ENCODE measurements at places on chromosomes 1 and 21.

DNA sequence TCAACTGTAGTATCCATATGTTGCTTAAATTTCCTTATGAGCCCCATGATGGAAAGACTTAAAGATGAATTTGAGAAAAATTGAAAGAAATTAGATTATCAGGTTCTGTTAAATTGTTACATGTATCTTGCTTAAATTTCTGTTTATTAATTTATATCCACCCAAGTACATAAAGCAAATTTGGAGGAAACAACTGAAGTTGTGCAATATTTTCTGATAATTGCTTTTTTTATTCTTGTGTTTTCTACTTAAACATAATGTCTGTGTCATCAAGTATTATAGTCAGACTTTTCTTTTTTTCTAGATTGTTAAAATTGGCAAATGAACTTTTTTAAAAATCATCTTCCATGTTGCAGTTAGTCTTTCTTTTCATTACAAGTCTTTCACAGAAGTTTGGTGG is 36.8 kb downstream of the RNF11 start:
- H3K36me3 ChIP-seq, result peaks cover 60% of the 10 kb centered on the region
- H3K4me1 ChIP-seq, result peaks cover 4% of the 10 kb centered on the region
- DNase-seq, result no peak
- H3K4me3 ChIP-seq, result no peak overlapping the region
- no peaks in the 10 kb centered on the region for H3K27me3 ChIP-seq

- no peaks in the 10 kb centered on the region for H3K27me3 ChIP-seq
- H3K4me3 ChIP-seq, result no peak overlapping the region
- no peak for DNase-seq
- no peaks in the 10 kb centered on the region for H3K36me3 ChIP-seq
Measured at GRCh38 chr1:185880779-185881333, 146.7 kb downstream of the HMCN1 start.

- no peak overlapping the region for H3K4me3 ChIP-seq
- no peak for DNase-seq
- peaks cover 25% of the 10 kb centered on the region for H3K27me3 ChIP-seq
- H3K4me1 ChIP-seq, result peaks cover 8% of the 10 kb centered on the region
Measured at GRCh38 chr1:4019147-4019521, 119.1 kb upstream of the C1orf174 start.

GRCh38 chr1:36743286-36744005 is 260.7 kb upstream of the CSF3R start:
- no peak overlapping the region for H3K27ac ChIP-seq
- no peaks in the 10 kb centered on the region for H3K36me3 ChIP-seq
- DNase-seq, result no peak
- H3K27me3 ChIP-seq, result peaks cover 93% of the 10 kb centered on the region

GRCh38 chr1:9052272-9053049 is 17.0 kb downstream of the SLC2A5 start:
- H3K36me3 ChIP-seq, result no peaks in the 10 kb centered on the region
- no peak for DNase-seq
- peaks cover 10% of the 10 kb centered on the region for H3K27me3 ChIP-seq
- no peak overlapping the region for H3K4me3 ChIP-seq
- no peaks in the 10 kb centered on the region for H3K4me1 ChIP-seq

GRCh38 chr1:218166268-218166945 is 118.7 kb upstream of the RRP15 start:
- no peaks in the 10 kb centered on the region for H3K36me3 ChIP-seq
- H3K27ac ChIP-seq, result no peak overlapping the region
- H3K4me1 ChIP-seq, result peaks cover 14% of the 10 kb centered on the region
- peak overlapping the region; percentile 74 for H3K4me3 ChIP-seq

DNA sequence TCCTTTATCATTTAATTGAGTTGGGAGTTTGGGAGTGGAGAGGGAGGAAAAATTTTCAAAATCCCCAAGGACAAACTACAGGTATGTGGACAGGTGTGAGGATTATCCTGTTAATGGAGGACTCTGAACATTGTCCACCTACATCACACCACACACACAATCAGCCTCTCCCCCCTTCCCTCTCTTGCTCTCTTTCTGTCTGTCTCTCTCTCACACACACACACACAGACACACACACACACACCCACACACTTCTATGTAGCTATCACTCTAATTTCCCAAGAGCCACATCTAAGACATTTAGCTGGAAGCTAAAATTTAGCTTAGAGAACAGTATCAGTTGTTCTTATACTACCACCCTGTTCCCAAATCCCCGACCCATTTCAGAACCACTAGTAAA is 1.5 kb downstream of the S100A8 start:
- H3K27me3 ChIP-seq, result peaks cover 60% of the 10 kb centered on the region
- no peak overlapping the region for H3K4me3 ChIP-seq
- no peak for DNase-seq
- no peaks in the 10 kb centered on the region for H3K36me3 ChIP-seq
- no peaks in the 10 kb centered on the region for H3K4me1 ChIP-seq
- H3K27ac ChIP-seq, result no peak overlapping the region

DNA sequence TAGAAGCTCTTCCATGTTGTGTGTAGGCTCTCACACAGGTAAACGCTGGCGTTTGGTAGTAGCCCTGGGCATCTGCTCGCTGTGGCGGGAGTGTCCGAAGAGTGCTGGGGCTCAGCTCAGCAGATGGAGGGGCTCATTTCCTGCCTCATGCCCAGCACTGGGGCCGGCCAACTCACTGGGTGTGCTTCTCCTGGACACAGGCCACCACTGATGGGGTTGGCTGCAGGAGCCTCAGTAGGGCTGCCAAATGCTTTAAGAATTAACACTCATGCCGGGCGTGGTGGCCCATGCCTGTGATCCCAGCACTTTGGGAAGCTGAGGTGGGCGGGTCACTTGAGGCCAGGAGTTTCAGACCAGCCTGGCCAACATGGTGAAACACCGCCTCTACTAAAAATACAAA is 20.9 kb downstream of the UQCRHL start:
- peaks cover 41% of the 10 kb centered on the region for H3K27me3 ChIP-seq
- no peak overlapping the region for H3K4me3 ChIP-seq
- no peaks in the 10 kb centered on the region for H3K36me3 ChIP-seq
- no peak overlapping the region for H3K27ac ChIP-seq

- H3K27ac ChIP-seq, result peak within 1 kb of the TSS; percentile 62
- H3K4me1 ChIP-seq, result peaks cover 12% of the 10 kb centered on the region
- peak within 1 kb of the TSS; percentile 81 for H3K4me3 ChIP-seq
- H3K36me3 ChIP-seq, result no peaks in the 10 kb centered on the region
- DNase-seq, result no peak
Measured at GRCh38 chr1:168136709-168137514, at the start of gene GPR161. Gene GPR161 (minus strand): TSS chr1:168136930. CDS start chr1:168104850, 32,080 bp downstream.

GRCh38 chr1:31054349-31054748 is 11.2 kb downstream of the PUM1 start:
- H3K27me3 ChIP-seq, result no peaks in the 10 kb centered on the region
- peaks cover 62% of the 10 kb centered on the region for H3K4me1 ChIP-seq
- DNase-seq, result no peak
- H3K27ac ChIP-seq, result peak overlapping the region; percentile 83
- H3K4me3 ChIP-seq, result peak overlapping the region; percentile 42
- H3K36me3 ChIP-seq, result peaks cover 89% of the 10 kb centered on the region

GRCh38 chr1:1538989-1539309 is 1.5 kb downstream of the TMEM240 start:
- no peaks in the 10 kb centered on the region for H3K27me3 ChIP-seq
- peaks cover 4% of the 10 kb centered on the region for H3K4me1 ChIP-seq
- peaks cover 8% of the 10 kb centered on the region for H3K36me3 ChIP-seq
- H3K4me3 ChIP-seq, result peak overlapping the region; percentile 62

GRCh38 chr1:72524021-72524420 is 241.7 kb upstream of the NEGR1 start:
- H3K4me1 ChIP-seq, result no peaks in the 10 kb centered on the region
- H3K4me3 ChIP-seq, result no peak overlapping the region

DNA sequence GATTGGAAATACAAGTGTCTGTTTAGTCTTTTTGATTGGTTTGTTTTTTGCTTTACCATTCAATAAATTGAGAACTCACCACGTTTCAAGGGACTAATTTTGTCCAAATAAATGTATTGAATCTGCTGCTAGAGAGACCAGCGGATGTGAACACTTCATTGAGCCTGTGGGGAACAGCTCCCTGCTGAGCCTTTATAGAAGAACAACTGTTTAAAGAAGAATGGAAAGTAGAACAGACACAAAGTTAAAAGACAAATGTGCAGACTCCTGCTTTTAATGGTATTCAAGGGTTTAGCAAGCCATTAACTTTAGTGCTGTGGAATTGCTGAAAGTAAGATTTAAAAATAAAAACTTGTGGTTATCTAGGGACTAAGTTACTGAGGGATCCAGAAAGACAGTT is 817.7 kb upstream of the B3GALT2 start:
- no peak for DNase-seq
- H3K27ac ChIP-seq, result no peak overlapping the region
- H3K27me3 ChIP-seq, result no peaks in the 10 kb centered on the region
- H3K36me3 ChIP-seq, result no peaks in the 10 kb centered on the region

DNA sequence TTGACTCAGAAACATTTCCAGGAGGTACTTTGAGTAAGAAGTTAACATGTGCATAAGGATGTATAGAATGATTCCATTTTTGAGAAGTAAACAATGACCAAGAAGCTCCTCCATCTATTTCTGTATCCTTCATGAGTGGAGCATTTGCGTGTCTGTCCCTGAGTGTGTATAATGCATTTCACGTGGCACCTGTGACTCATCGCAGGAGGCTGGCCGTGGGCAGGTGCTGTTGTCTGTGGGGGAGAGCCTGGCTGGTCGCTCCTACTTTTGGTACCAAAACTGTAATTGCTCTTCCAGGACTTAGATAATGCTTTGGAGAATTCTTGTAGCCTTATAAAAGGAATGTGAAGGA is 16.5 kb downstream of the SLC37A1 start:
- H3K27ac ChIP-seq, result peak overlapping the region; percentile 75
- peaks cover 24% of the 10 kb centered on the region for H3K4me1 ChIP-seq
- no peaks in the 10 kb centered on the region for H3K27me3 ChIP-seq
- H3K4me3 ChIP-seq, result no peak overlapping the region
- peaks cover 23% of the 10 kb centered on the region for H3K36me3 ChIP-seq

GRCh38 chr1:222339376-222339947 is 208.4 kb downstream of the HHIPL2 start:
- H3K27me3 ChIP-seq, result peaks cover 10% of the 10 kb centered on the region
- no peaks in the 10 kb centered on the region for H3K36me3 ChIP-seq
- DNase-seq, result no peak

GRCh38 chr1:22111620-22112019 is 31.3 kb downstream of the WNT4 start:
- peaks cover 36% of the 10 kb centered on the region for H3K36me3 ChIP-seq
- H3K27me3 ChIP-seq, result no peaks in the 10 kb centered on the region
- H3K27ac ChIP-seq, result peak overlapping the region; percentile 68
- no peak overlapping the region for H3K4me3 ChIP-seq

DNA sequence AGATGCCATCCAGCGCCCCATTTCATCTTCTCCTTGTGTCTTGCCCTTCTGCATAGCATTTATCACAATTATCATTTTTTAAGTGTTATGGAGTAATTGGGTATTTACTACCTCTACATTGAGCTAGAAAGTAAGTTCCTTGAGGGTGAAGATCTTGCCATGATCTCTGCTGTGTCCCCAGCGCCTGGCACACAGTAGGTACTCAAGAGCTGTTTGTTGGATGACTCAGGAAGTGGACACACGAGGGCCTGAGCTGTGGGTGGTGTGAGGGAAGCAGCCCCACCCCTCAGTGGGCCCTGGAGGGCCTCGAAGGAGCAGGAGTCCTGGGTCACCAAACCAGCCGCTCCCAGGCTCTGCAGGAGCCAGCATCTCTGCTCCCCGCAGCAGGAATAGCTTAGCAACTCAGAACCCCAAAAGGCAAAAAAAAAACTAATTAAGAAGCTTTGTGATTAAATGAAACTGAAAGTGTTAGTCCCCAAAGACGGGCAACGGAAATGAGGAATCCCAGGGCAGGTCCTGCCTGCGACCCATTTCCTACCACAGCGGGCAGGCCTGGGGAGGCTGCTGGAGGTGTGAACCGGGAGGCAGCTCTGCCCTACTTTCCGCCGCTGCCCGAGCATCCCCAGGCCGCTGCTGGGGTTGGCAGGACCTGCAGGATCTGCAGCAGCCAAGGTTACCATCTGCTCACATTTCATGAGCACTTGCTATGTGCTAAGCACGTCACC is 87.7 kb downstream of the LACTBL1 start:
- DNase-seq, result peak; percentile 21
- H3K27me3 ChIP-seq, result no peaks in the 10 kb centered on the region
- peak overlapping the region; percentile 95 for H3K27ac ChIP-seq
- H3K36me3 ChIP-seq, result peaks cover 3% of the 10 kb centered on the region
- H3K4me3 ChIP-seq, result peak overlapping the region; percentile 81

All from effector memory CD8-positive, alpha-beta T cell (primary cell).